T-helper 2 cell (primary cell): ENCODE measurements at places on chromosomes 12 and 14.

- DNase-seq: no peak
Measured at GRCh38 chr14:93155667-93156066, 29.0 kb downstream of the MOAP1 start.

- no peak for DNase-seq
Measured at GRCh38 chr12:18246066-18246465, 15.3 kb upstream of the PIK3C2G start.

GRCh38 chr12:54143412-54143986, 45.3 kb downstream of the SMUG1 start:
- DNase-seq: no peak

DNA sequence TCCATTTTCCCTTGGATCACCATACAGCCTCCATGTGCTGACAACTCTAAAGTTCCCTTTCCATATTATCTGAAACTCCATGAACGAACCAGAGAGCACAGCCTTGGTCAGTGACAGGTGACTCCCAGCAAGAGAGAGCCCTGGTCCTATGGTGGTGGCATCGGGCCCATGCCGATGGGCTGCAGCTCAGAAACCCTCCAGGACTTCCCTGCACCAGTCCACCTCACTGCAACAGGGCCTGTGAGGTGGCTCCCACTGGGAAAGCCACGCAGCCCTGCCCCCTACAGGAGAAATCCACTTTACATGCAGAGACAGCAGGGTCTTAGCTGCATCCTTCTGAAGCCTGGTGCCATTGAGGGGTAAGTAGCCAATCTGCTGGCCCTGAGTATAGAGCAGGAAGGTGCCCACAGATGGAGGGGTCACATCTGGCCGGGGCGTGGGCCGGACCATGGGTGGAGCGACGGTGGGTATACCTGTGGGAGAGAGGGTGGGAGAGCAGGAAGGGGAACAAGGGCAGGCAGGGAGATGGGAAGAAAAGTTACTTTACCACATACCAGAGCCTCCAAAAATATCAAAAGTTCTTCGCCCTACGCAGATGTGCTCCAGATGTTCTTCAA, 24.7 kb downstream of the RTRAF start:
- no peak for DNase-seq

GRCh38 chr14:87013583-87013982, 979.4 kb downstream of the GALC start:
- no peak for DNase-seq

GRCh38 chr12:21502164-21502496, 541 bp downstream of the GOLT1B start:
- peak; percentile 10 for DNase-seq

DNA sequence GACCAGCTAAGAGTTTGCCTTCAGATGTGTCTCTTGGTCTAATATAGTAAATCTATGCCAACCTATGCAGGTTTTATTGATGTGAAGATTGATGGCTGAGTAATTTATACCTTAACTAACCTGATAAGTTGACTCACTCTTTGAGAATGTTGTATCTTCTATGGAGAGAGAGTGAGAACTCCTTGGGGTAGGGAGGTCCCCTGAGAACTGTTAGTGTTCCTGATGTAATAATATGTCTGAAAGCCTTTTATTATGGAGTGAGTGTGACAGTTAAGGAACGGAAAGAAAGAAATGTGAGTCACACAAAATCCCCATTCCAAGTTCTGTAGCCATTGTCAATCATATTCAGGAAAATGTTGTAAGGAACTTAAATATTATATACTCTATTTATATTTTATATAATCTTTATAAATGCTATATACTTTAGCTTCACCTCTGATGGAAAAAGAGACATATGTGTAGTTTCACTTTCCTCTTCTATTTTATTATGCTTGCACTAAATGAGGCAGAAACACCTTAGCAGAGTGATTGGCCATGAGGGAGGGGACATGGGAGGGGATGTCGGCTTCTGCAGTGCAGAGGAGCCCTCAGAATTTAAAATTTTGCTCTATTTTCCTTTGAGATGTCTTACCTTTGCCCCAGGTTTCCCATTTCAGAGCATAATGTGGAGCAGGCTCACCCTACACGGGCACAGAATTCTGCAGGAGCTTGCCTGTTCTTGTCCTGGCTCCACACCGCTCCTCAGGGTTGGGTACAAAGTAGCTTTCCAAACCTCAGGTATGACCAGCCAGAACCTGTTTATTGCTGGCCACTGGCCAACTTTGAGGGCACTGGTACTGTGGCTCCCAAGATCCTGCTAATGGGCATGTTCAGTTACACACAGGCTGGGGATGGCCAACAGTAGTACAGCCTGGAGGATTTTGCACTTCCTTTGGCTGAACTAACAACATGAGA, 57.7 kb downstream of the ARF6 start:
- DNase-seq: no peak

- no peak for DNase-seq
Measured at GRCh38 chr12:81705586-81705985, 53.6 kb downstream of the PPFIA2 start.

DNA sequence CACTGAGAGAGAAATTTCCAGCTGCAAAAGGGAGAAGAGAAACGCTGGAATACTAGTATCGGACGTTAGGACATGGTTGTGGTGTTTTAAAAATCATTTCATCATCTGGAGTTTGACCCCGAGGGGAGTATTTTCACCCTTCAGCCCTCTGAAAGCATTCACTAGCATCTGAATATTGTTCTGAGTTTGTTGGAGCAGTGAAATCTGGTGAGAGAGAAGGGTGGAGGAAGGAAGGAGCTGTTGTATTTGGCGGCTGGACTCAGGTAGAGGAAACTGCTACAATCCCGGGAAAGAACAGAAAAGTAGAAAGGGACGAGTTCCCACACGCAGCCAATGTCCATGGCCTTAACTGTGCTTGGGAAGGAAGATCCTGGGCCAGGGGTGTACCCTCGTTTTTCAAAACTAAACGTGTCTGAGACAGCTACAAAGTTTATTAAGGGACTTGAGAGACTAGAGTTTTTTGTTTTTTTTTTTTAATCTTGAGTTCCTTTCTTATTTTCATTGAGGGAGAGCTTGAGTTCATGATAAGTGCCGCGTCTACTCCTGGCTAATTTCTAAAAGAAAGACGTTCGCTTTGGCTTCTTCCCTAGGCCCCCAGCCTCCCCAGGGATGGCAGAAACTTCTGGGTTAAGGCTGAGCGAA, 896 bp upstream of the CDKN1B start:
- DNase-seq: peak; percentile 56

DNA sequence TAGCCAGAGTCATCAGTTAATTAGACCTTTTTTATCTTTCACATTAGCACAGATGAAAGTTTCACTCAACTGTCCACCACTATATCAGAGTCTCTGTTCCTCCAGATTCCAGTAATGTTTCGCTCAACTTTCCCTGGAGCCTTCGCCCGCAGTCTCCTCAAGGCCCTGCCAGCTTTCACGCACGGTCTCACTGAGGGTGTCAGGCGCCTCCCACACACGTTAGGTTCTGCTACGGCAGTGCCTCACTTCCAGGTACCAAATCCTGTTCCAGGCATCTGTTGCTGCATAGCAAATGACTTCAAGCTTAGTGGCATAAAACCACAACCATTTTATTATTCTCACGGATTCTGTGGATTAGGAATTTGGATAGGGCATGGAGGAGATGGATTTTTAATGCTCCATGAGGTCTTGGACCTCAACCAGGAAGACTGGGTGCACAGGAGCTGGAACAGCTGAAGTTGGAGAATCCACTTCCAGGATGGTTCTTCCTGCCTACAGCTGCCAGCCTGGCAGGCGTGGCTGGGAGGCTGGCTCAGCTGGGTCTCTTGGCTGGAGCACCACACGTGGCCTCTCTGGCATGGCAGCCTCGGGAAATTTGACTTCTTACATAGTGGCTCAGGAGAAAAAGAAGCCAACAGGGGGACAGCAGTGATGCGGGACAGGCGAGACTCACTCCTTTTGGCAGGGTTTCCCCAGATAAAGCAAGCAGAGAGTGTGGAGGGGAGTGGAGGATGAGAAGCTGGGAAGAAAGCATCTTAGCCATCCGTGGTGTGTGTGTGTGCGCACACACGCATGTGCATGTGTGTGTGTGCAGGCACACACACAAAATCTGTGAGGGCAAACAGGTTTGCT, 21.3 kb upstream of the BCDIN3D start:
- DNase-seq: no peak

DNA sequence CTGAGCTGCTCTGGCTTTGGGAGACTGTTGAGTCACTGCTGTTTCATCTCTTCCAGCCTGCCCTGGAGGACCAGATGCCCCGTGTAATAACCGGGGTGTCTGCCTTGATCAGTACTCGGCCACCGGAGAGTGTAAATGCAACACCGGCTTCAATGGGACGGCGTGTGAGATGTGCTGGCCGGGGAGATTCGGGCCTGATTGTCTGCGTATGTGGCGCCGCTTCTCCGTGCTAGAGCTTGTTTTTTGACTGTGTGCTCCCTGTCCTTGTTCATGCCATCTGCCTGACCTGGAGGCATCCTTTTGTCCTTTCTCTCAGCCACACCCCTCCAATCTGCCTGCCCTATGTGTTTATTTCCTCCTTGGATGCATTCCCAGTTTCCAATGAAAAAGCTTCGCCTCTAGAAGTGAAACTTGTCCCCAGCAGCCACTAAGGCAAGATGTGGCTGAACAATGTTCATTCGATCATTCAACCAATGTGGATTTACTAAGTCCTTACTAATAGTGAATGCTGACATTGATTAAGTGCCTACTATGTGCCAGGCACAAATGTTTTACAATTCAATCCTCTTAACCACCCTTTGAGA, 98.6 kb downstream of the NT5DC3 start:
- no peak for DNase-seq

- no peak for DNase-seq
Measured at GRCh38 chr12:93059925-93060665, 131.0 kb upstream of the EEA1 start.
